LHCN-M2 (cell line): ENCODE measurements at places on chromosomes 1 and 21. TPM values are rescaled to one million over a fixed set of nuclear protein-coding genes. Genes with fewer than 3 reads are reported as not detected.

The NBPF10 gene
- 1.2 and 1.3 TPM in 2 replicates for total RNA-seq

The MEX3A gene
- 4.9 and 5.8 TPM in 2 replicates for total RNA-seq

The OR10J1 gene
- total RNA-seq = not detected in 2 replicates

DNA sequence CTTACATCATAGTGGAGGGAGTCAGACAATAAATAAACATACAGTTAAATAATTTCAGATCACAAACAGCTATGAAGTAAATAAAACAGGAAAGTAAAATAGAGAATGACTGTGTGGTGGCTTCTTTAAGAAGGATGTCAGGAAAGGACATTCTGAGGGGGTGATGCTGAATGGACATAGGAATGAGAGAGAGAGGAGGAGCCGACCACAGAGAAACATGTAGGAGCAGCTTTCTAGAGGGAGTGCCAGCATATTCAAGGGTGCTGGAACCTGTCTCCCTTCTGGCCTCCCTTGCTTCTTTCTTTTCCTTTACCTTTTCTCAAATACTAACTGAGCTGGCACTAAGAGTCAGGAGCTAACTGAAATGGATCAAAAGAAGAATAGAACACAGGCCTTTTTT, 20.5 kb upstream of the BCL10 start:
- DNase-seq = peak; percentile 22

GRCh38 chr21:29261555-29262540, 36.9 kb upstream of the BACH1 start:
- no peak for DNase-seq
